ENCODE measurements at places on chromosomes 6 and 20.

DNA sequence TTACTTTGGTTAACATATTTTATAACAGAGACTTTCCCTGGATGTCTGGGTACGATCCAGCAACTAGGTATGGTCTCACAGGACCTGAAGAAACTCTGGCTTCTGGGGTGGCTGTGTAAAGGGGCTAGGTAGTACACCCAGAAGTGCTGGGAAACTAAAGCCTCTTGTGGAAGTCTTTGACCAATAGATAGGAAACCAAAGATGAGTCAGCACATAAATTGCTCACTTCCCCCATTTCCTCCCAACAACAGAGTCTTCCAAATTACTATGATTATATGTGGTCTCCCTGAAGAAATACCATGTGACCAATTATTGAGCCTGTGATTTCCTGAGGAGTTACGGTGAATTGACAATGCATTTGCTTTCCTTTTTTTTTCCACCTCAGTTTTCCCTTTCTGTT, 26.8 kb upstream of the TBX18 start:
- H3K4me3 ChIP-seq: no peak overlapping the region
- H3K36me3 ChIP-seq: no peaks in the 10 kb centered on the region
- no peaks in the 10 kb centered on the region for H3K27me3 ChIP-seq
- H3K4me1 ChIP-seq: no peaks in the 10 kb centered on the region
- H3K27ac ChIP-seq: no peak overlapping the region
- no peak for DNase-seq

- H3K4me1 ChIP-seq: no peaks in the 10 kb centered on the region
- no peak overlapping the region for H3K4me3 ChIP-seq
- no peaks in the 10 kb centered on the region for H3K27me3 ChIP-seq
These were observed 31.7 kb upstream of the CST1 start for GRCh38 chr20:23782366-23782983.

DNA sequence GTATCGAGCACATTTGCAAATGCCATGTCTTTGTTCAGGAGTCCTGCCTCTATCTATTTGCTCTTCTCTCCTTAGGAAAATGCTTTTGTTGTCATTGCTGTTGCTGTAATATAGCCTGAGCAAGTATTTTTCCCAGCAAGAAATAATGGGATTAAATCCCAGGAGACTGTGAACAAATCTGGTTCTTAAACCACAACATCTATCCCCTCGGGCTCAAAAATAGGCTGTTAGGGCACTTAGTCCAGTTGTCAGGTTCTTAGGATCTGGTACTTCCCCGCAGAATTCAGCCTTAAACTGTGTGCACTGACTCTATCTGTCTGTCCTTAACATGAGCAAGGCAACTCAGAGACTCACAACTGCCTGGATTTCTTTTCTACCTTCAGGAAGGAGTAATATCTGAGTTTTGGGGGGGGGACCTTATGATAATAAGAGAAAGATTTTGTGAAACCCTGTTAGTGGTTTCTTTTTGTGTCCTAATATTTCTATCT, 437.5 kb downstream of the HTR1B start:
- no peak overlapping the region for H3K27ac ChIP-seq
- no peaks in the 10 kb centered on the region for H3K4me1 ChIP-seq
- H3K4me3 ChIP-seq: no peak overlapping the region
- no peaks in the 10 kb centered on the region for H3K27me3 ChIP-seq

DNA sequence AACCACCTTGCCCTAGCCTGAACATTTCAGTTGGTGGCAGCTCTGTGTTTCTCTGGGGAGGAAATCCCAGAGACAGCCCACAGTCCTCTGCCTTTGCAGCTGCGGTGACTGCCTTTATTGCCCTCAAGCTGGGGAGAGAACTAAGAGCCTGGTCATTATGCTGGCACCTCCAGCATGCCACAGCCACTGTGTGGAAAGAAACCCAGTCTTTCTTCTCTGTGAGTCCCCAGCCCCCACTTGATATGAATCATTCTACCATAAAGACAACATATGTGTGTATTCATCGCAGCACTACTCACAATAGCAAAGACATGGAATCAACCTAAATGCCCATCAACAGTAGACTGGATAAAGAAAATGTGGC, 82.3 kb upstream of the RNF217 start:
- H3K27me3 ChIP-seq: peaks cover 4% of the 10 kb centered on the region
- H3K4me3 ChIP-seq: no peak overlapping the region
- H3K36me3 ChIP-seq: no peaks in the 10 kb centered on the region
- H3K27ac ChIP-seq: no peak overlapping the region

DNA sequence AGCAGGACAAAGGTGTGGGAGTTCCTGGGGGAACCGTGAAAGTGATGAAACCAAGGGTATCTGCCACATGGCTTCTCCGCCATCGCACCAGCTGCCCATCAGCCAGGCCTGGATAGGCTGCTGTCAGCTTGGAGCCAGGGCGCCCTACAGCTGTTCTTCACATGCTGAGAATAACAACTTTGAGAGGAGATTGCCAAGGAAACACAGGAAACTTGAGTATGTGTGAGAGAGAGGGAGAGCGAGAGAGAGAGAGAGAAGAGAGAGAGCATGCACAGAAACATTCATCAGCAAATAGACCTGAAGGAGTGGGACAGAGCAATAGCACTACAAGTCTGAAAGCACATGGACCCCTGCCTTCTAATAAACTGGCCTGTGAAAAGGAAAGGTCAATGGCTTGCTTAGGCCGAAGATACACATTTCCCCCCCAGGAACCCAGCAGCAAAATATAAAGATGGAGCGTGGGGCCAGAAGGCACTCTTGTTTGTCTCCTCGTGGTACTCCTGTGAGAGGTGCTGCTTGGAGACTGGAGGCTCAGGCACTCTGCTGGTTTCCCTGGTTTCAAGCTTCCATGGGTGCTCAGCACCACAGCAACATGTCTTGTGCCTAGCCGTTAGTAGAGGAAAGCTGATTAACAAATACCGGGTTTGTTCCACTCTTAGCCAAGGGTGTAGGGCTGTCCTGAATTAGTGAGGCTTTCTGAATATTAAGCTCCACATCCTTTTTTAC, 53.0 kb downstream of the SNAP25 start:
- no peak overlapping the region for H3K27ac ChIP-seq
- DNase-seq: no peak
- H3K36me3 ChIP-seq: no peaks in the 10 kb centered on the region
- no peak overlapping the region for H3K4me3 ChIP-seq
- H3K4me1 ChIP-seq: no peaks in the 10 kb centered on the region
- H3K27me3 ChIP-seq: no peaks in the 10 kb centered on the region

GRCh38 chr6:2140438-2141128, 104.8 kb downstream of the GMDS start:
- DNase-seq: no peak
- no peaks in the 10 kb centered on the region for H3K36me3 ChIP-seq
- H3K4me1 ChIP-seq: no peaks in the 10 kb centered on the region
- H3K27ac ChIP-seq: no peak overlapping the region

DNA sequence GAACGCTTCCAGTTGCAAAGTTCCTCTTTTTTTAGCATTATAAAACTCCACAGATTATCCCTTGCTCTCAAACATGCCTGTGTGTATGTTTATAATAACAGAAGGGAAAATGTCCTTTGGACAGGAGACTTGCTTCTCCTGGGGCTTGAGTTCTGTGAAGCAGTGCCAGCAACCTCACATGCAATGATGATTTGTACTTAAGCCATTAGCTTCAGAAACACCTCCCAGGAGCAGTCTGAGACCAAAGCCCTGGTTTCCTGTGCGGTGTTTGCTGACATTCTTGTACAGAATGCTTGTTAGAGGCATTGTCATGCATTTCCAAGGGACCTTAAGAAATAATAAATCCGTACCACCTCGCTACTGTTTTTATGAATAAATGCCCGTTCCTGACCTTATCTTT, 752.8 kb downstream of the CBLN4 start:
- no peaks in the 10 kb centered on the region for H3K36me3 ChIP-seq
- no peak overlapping the region for H3K27ac ChIP-seq
- DNase-seq: no peak
- H3K4me3 ChIP-seq: no peak overlapping the region

DNA sequence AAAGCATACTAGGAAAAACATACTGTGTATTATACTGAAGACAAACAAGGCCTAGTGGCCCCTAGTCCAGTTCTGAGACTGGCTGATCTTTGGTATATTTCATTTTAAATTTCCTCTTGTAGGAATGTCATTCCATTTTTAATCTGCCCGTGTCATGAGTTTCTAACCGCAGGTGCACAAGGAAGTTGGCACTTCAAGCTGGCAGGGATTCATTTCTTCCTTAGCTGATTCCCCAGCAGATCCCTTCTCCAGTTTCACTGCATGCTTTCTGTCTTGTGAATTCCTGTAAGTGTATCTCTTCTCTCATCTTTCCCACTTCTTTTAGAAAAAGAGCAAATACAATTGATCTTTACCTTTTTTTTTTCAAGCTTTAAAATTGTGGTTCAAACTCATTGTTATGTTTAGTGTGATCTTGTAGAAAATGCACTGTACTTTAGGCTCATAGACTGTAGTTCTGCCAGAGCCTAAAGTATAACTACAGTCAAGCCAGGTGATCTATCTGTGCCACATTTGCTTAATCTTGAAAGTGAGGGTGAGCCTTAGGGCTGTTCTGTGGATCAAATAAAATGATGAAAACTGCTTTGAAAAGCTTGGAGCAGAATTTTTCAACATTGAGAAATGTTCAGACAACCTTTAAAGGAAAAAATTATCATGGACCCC, 37.0 kb downstream of the RNF217 start:
- H3K36me3 ChIP-seq: no peaks in the 10 kb centered on the region
- no peak for DNase-seq
- no peaks in the 10 kb centered on the region for H3K4me1 ChIP-seq
- no peaks in the 10 kb centered on the region for H3K27me3 ChIP-seq
- H3K27ac ChIP-seq: no peak overlapping the region

DNA sequence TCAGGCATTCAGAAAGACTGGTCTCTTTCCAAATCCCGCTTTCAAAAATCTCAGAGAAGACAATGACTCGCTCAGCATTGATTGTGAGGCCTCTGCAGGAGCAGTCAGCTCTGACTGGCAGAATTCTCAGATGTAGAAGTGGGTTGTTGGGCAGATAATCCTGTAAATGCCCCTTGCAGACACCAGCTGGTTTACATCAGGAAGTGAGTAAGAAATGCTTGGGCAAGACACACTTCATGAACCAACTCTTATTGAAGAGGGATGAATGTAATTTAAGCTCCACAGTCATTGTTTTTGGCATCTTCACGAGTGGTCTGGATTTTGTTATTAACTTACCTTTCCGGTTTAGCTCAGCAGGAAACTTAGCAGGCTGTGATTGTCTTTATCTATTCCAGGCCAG, 166.6 kb downstream of the PLCB4 start:
- H3K27me3 ChIP-seq: no peaks in the 10 kb centered on the region
- no peaks in the 10 kb centered on the region for H3K4me1 ChIP-seq
- DNase-seq: no peak
- H3K4me3 ChIP-seq: no peak overlapping the region

DNA sequence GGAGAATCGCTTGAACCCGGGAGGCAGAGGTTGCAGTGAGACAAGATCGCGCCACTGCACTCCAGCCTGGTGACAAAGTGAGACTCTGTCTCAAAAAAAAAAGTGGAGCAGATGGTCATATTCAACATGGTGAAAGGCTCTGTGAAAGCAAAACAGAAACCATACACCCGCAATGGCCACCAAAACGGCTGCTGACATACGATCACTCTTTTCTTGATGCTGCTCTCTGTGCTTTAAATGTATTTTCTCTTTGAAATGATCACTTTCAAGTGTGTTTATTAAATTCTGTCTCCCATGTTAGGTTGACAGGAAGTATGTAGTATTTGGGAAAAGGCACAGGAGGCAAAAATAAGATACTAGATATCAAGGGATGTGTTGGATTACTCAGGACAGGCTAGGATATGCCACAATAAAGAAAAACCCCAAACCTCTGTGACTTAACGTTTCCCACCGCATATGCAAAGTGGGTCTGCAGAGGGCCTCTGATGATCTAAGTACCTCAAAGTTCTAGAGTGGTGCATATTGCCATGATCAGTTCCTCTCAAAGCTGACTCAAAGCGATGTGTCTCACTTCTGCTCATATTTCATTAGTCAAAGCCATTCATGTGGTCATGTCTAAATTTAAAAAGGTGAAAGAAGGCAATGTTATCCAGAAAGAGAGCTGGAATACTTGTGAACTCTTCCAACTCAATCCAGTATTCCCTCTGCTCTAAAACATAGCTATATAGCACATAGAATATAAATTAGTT, 155.1 kb upstream of the SOX4 start:
- DNase-seq: no peak
- no peaks in the 10 kb centered on the region for H3K36me3 ChIP-seq
- H3K27ac ChIP-seq: no peak overlapping the region
- H3K4me3 ChIP-seq: no peak overlapping the region
- H3K27me3 ChIP-seq: no peaks in the 10 kb centered on the region

DNA sequence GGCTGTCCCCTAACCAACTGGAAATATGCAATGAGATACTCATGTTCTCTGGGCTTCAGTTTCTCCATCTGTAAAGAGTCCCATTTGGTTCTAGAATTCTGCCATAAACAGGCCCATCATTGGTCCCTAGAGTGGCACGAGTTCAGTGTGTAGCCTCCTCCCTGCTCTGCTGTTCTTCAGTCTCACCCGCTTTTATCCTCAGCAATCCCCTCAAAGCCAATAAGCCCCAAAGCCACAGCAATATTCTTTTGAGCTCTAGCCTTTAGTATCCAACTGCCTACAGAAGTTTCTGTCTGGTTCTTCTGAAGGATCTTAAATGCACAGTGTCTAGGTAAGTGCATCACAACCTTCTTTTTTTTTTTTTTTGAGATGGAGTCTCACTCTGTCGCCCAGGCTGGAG, 9.8 kb upstream of the MRPS18A start:
- H3K4me1 ChIP-seq: no peaks in the 10 kb centered on the region
- H3K4me3 ChIP-seq: no peak overlapping the region
- peaks cover 9% of the 10 kb centered on the region for H3K27me3 ChIP-seq
- no peak overlapping the region for H3K27ac ChIP-seq

DNA sequence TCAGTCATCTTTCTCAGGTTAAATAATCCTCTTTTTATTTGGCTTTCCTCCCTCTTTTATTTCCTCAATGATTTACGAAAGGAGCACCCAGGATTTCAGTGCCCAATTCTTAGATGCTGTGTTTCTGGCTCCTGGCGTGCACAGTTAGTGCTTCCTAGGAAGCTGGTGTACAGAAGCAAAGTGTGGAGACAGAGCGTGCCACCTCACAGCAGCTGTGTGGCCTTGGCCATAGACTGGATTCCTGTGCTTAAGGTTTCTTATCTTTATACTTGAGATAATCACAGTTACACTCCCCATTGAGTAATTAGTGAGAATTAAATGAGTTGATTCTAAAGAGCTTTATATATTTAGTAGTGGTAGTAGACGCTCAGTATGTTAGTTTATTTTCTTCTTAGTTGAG, 39.7 kb upstream of the GJA1 start:
- DNase-seq: no peak
- H3K4me1 ChIP-seq: no peaks in the 10 kb centered on the region
- no peaks in the 10 kb centered on the region for H3K27me3 ChIP-seq
- H3K36me3 ChIP-seq: no peaks in the 10 kb centered on the region
- H3K27ac ChIP-seq: no peak overlapping the region

Measured in CD4-positive, alpha-beta T cell (primary cell).